ENCODE measurements at places on chromosomes 3 and 15. TPM values are rescaled to one million over a fixed set of nuclear protein-coding genes. Genes with fewer than 3 reads are reported as not detected.

CACNA2D2 gene
- polyA plus RNA-seq = 17.2 TPM

MASP1 gene
- polyA plus RNA-seq = 8.5 TPM

RTF1 gene
- 64.1 TPM for polyA plus RNA-seq

DNA sequence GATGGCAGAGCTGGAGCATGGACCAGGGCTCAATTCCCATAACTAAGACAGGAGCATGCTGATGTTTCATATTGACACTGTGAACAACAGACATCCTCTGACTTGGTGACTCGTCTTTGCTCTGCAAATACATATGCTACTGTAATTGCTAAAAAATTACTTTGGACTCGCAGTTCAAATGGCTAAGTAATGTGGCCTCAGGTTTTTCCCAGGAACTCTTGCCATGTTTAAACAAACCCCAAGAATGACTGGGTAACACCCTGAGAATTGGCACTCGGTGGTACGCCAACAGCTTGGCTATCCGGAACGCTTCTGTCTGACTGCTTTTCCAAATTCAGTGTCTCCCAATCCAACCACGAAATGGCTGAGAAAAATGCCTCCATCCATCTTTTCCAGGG lies 456.7 kb upstream of the THBS1 start:
- no peak for DNase-seq

- DNase-seq = no peak
These were observed 102.0 kb upstream of the THRB start for GRCh38 chr3:24596626-24597025.

DNA sequence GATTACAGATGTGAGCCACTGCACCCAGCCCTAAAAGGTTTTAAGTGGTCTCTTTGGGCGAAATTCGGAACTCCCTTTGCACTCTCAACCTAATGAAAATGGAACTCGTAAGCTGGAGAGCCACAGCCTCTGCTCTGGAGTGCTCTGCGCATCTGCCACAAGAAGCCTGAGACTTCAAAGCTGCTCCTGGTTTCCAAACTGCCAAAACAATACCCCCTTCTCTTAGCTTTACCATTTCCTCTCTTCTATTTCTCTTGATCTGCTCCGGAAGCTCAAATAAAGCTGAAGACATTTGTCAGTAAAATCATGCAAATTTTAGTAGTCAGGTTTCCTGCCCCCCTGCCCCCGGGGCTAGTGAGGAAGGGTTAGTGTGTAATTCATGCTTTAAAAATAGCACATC lies 312.7 kb downstream of the MFSD1 start:
- no peak for DNase-seq

DNA sequence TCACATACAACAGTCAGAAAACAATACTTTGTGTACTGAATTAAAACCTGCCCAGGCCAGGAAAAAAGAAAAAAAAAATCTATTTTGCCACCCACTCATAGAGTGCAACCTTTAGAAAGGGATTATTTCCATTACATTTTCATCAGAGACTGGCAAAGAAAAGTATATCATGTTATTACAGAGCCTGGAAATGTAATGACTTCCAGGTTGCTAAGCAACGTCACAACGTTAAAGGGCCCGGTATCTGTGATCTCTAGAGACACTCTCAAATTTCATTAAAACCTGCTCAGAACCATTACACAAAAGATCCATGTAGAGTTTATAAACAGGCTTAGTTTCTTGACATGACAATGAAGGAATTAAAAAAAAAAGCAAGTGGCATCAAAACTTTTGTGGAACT lies 170.5 kb downstream of the CTNNB1 start:
- peak; percentile 42 for DNase-seq

- DNase-seq = peak; percentile 67
These were observed 533 bp downstream of the ARF4 start for GRCh38 chr3:57596495-57597126.

GRCh38 chr3:27076815-27077630 lies 292.2 kb downstream of the NEK10 start:
- no peak for DNase-seq

DNA sequence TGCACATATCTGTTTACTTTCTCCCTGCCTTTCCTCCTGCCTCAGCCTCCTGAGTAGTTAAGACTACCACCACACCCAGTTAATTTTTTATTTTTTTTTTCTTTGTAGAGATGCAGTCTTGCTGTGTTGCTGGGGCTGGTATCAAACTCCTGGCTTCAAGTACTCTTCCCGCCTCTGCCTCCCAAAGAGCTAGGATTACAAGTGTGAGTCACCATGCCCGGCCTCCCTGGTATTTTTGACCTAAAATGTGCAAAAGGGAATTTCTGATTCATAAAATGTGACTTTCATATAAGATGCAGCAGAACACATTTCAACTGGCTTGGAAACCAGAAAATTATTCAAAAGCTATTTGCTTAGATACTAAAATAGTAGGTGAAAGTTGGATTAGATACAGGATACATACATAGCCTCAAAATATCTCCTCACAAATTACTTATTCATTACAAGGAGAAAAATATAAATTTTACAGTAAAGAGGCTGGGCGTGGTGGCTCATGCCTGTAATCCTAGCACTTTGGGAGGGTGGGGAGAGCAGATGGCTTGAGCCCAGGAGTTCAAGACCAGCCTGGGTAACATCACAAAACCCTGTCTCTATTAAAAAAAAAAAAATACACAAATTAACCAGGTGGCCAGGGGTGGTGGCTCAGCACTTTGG lies 32.0 kb downstream of the MAP4 start:
- DNase-seq = no peak

- no peak for DNase-seq
These were observed 148.9 kb downstream of the GREM1 start for GRCh38 chr15:32866454-32867312.

GRCh38 chr3:11089931-11090330 lies 64.4 kb upstream of the HRH1 start:
- DNase-seq = no peak

GRCh38 chr3:141457624-141458236 lies 29.1 kb upstream of the RASA2 start:
- DNase-seq = no peak

GRCh38 chr15:98875309-98875708 lies 132.3 kb downstream of the PGPEP1L start:
- no peak for DNase-seq

Data from renal pelvis (tissue), 12 donors.